Mammary epithelial cell (primary cell): ENCODE measurements at places on chromosomes 4 and X.

DNA sequence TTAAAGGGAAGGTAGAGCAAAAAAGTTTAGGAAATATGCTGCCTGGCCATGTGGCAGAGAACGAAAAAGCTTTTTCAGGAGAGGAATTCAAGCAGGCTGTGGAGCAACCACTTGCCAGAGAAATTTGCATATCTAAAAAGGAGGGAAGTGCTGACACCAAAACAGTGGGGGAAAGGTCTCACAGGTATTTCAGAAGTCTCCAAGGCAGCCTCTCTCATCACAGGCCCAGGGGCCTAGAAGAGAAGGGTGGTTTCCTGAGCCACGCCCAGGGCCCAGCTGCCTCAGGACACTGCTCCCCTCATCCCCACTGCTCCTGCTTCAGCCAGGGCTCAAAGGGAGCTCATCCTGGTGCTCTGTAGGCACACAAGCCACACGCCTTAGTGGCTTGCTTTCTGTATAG, 29.9 kb upstream of the STS start:
- no peak for DNase-seq

DNA sequence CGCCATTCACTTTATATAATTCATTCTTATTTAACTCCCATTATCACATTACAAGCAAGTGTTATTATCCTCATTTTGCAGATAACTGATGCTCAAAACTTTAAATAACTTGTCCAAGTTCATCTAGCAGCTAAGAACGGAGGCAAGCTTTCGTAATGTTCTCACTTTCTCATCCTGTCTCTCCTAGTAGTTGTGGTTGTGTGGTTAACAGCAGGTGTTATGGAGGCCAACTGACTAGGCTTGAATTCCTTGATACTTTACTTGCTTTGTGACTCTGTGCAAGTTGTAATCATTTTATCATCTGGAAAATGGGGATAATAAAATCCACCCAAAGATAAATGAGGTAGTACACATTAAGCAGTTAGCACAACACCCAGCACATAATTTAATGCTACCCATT, 109.9 kb upstream of the PTPN13 start:
- DNase-seq, result no peak

DNA sequence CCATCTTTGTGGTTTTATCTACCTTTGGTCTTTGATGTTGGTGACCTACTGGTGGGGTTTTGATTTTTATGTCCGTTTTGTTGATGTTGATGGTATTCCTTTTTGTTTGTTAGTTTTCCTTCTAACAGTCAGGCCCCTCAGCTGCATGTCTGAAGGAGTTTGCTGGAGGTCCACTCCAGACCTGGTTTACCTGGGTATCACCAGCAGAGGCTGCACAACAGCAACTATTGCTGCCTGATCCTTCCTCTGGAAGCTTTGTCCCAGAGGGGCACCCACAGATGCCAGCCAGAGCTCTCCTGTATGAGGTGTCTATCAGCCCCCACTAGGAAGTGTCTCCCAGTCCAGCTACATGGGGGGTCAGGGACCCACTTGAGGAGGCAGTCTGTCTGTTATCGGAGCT, 199.3 kb upstream of the WDFY3 start:
- DNase-seq, result no peak

GRCh38 chr4:100936661-100937375, 410.5 kb downstream of the PPP3CA start:
- DNase-seq, result no peak

- no peak for DNase-seq
Measured at GRCh38 chr4:29459926-29460325, 1260.2 kb upstream of the PCDH7 start.

DNA sequence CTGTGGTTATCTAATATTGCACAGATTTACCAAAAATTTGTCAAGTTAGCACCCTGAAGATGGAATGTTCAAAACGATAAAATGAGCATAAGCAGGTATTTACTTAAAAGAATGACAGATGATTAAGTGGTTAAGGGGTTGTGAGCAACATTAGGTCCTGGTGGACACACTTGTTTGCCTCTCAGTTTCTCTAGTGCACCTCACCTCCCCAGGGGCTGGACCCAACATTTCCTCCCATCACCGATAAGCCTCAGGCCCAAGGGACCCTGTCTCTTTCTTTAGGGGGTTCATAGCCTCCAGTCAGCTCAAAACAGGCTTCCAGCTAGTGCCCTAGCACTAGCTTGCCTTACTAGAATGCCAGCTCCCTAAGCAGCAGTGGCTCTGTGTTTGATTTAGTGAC, 88.0 kb downstream of the ATP11C start:
- DNase-seq, result no peak

- DNase-seq, result no peak
Measured at GRCh38 chrX:40440866-40441265, 139.9 kb upstream of the ATP6AP2 start.

DNA sequence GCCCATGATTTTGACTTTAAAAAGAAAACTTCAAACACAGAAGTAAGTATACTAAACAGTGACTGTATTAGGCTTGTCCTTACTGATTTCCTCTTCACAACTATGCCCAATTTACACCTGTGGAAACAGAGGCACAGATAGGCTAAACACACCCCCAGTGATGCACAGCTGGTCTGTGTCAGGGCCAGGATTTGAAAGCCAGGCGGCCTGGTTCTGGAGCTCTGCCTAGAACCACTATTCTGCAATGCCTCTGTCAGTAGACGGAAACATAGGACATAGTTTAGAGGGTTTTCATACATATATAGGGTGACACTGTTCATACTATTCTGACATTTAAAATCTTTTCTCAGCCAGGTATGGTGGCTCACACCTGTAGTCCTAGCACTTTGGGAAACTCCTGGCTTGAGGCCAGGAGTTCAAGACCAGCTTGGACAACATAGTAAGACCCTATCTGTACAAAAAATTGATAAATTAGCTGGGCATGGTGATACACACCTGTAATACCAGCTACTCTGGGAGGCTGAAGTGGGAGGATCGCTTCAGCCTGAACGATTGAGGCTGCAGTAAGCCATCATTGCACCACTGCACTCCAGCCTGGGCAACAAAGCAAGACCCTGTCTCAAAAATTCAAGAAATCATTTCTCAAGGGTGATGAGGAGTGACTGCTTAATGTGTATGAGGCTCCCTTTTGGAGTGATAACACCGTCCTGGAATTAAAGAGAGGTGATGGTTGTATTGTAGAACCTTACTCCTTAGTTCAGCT, 23.0 kb upstream of the CBR4 start:
- DNase-seq, result no peak

GRCh38 chr4:54855191-54855854, 197.6 kb downstream of the KIT start:
- no peak for DNase-seq

DNA sequence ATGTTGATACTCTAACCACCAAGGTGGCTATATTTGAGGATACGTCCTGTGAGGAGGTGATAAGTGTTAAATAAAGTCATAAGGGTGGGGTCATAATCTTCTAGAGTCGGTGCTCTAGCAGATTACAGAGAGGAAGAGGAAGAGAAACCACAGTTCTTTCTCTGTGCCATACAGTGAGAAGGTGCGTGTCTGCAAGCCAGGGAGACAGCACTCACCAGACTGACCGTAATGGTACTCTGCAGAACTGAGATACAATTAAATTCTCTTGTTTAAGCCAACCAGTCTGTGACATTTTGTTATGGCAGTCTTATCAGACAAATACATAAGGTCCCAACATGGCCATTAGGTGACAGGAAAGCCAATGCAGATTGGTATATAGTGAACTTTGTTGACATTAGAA, 480.9 kb upstream of the IGFBP7 start:
- DNase-seq, result no peak

GRCh38 chr4:154082760-154083535, 294.1 kb upstream of the SFRP2 start:
- peak; percentile 77 for DNase-seq

GRCh38 chr4:76523593-76523992, 88.6 kb downstream of the SHROOM3 start:
- DNase-seq, result no peak

DNA sequence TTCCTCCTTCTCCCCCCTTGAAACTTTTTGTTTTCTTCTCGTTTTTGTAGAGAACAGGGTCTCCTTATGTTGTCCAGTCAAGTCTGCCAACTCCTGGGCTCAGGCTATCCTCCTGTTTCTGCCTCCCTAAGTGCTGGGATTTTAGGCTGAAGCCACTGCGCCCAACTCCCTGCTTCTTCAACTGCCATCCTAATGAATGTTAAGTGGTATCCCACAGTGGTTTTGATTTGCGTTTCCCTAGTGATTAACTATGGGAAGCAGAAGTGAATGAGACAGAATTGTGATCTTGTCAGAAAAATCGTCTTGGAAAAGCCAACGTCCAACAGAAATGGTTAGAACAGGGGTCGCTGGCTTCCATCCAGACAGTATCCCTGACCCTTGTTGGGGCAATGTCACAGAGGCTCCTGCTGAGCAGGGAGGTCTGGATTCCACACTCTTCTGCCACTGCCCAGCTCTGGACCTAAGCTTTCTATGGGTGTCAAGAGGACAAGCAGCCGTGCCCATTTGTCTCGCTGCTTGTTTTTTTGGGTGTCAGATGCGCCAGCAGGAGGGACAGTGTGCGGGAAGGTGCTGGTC, 869 bp upstream of the ADD1 start:
- DNase-seq, result peak; percentile 14

DNA sequence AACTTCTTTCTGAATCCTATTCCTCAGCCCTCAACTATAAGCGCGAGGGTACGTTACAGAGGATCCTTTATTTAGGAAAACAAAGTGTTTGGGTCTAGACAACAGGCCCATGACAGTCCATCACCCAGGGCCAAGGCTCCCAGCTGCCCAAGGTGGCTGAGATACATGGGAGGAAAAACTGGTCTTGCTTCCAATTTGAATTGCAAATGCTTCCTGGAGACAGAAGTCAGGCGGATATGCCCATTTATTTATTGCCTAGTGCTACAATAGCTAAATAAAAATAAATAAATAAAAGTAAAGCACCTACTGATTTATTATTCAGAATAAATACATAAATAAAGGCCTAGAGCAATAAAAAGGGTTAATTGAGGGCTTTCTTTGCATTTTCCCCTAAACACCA, 248.7 kb downstream of the DHX15 start:
- no peak for DNase-seq

DNA sequence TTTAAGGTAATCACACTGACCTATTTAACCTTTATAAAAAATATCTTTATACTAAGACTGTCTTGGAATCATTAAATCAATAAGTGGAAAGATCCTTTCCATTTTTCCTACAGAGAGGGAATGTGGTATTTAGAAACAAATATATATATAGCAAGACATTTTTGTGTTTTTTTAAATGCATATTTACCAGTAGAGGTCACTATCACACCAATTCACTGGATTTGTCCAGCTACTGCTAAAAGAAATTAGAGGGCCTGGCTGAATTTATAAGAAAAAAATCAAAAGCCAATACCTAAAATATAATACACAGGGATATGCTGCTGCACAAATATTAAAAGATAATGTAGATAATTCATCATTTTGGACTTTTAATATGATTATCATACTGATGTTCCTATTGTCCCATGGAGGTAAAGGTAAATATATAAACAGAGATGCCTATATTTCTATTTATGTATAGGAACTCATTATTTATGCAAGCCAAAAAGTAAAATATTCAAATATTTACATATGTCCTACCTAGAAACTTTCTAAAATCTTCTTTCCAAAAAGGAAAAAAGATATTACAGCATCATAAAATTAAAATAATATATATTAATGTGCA, 69.5 kb downstream of the PDE5A start:
- DNase-seq, result peak; percentile 19

GRCh38 chr4:151766691-151767090, 5.9 kb upstream of the GATB start:
- DNase-seq, result peak; percentile 19

DNA sequence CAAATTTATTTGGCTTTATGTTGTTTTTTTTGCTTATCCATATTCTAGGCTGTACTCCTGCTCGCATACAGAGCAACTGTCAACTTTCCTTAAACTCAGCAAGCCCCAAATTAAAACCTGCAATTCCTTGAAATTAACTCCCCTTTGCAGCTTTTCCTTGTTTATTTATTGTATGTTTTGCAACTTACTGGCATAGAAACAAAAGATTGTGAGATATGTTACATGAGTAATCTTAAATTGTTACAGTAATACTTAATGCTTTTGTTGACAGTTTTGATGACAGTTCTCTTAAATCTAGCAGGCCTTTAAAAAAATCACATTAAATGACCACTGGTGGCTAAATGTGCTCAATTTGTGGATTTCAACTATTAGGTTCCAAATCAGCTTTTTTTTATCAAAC, 4.5 kb downstream of the DDX3X start:
- no peak for DNase-seq

DNA sequence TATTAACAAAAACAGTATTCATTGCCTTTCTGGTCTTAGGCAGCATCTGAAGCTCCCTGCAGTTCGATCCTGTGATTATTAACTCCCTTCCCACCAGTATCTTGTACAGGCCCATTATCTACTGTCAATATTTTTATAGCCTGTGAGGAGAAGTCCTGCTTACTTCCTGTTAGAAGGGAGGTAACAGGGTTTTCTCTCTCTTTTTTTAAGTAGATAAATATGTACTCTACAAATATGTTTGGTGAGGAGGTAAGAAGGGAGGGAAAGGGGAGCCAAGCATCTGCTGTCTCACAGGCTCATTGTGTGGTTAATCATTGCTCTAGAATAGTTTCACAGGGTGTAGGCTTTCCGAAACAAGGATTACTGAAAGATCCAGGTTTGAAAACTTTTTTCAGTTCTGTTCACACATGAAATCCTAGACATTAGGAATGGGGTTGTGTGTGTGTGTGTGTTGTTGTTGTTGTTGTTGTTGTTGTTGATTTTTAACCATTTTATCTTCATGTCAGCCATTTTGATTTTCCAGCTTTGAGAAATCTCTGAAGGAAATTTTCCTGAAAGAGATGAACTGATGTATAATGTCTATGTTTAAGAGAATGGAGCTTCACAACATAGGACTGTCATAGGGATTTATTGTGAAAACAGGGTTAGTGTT, 14.2 kb downstream of the ATOH1 start:
- no peak for DNase-seq

- no peak for DNase-seq
Measured at GRCh38 chr4:161585011-161585410, 578.8 kb downstream of the FSTL5 start.

DNA sequence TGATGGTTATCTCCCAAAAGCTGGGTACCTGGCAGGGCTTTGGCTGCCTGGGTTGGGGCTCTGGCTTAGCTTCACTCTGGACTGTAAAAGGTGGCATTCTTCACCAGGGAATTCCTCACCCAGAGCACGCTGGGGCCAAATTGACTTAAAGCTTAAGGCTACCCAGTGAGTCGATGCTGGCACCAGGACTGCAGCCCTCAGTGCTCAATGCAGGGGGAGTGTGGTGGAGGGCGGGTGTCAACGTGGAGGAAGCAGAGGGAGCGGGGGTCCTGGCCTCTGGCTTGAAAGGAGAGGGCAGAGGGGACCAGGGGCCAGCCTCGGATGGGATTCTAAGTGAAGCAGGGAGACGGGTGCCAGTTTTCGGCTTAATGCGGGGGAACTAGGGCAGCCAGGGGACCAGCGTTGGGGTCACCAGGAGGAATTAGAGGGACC, 446 bp upstream of the FAM50A start:
- DNase-seq, result no peak

- no peak for DNase-seq
Measured at GRCh38 chrX:20171887-20172286, 30.2 kb upstream of the EIF1AX start.
